ENCODE measurements at places on chromosomes 13 and 19. TPM values are rescaled to one million over a fixed set of nuclear protein-coding genes. Genes with fewer than 3 reads are reported as not detected.
A peak's percentile ranks its signal among the peaks of the same experiment; 100 is the strongest.

The KISS1R gene
- not detected for total RNA-seq

The ZNF793 gene
- 3.5 TPM for total RNA-seq

The SPIB gene
- total RNA-seq, result not detected

The IL12RB1 gene
- total RNA-seq, result not detected

The APLP1 gene
- total RNA-seq, result 1.0 TPM

The CAMSAP3 gene
- total RNA-seq, result 82.7 TPM

The CCL25 gene
- not detected for total RNA-seq

DNA sequence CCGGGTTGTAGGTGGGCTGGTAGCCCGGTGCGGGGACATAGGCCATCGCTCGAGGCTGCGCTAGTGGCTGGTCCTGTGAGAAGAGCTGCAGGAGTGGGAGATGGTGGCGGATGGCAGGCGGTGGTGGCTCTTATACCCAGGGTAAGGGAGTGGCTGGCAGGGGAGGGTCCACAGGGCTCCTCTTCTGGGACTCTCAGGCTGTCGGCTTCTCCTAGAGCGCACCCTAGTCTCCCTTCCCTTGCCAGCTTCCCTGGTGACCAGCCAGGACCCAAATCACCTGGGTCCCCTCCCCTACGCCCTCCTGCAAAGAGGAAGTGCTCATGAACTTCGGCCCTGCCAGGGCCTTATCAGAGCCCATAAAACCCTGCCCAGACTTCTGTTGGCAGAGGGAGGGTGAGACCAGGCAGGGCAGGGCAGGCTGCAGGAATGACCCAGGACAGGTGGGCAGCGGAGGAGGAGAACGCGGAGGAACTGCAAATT lies at the start of gene LGALS4:
Gene LGALS4, minus strand, starts transcription at position 105 of the 480 bp plus-strand sequence. Its CDS starts 59 bp downstream, at position 46.
- DNase-seq, result no peak

- no peak for DNase-seq
Observed at GRCh38 chr13:41709511-41709910, 251.4 kb downstream of the VWA8 start.

DNA sequence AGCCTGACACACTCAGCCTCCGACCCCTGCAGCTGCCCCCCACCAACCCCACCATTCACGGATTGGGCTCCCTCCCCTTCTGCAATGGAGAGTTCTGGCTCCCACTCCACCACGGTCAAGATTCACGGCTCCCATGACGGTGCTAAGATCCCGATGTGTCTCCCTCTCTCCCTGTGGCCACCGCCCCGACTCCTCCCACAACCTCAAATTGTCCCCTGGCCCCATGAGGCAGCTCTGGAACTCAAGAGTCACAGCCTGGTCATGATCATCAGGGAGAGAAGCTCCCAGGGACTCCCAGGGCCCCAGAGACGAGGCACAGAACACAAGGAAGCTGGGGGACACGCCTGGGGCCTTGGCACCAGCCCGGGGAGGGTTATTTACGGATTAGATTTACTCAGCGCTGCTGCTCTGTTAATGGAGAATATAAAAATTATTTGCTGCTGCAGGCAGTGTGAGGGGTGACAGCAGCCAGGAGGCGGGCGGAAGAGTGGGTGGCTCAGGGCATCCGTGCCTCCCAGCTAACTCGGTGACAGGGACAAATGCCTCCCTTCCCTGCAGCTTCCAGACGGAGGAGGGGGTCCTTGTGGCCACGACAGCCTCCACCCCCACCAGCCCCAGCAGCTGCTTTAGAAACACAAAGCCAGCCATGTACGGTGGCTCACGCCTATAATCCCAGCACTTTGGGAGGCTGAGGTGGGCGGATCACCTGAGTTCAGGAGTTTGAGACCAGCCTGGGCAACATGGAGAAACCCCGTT lies 184.2 kb downstream of the PTPRS start:
- DNase-seq, result peak; percentile 74

- DNase-seq, result peak; percentile 83
Observed at GRCh38 chr19:12364391-12365235, 870 bp downstream of the ZNF442 start.

DNA sequence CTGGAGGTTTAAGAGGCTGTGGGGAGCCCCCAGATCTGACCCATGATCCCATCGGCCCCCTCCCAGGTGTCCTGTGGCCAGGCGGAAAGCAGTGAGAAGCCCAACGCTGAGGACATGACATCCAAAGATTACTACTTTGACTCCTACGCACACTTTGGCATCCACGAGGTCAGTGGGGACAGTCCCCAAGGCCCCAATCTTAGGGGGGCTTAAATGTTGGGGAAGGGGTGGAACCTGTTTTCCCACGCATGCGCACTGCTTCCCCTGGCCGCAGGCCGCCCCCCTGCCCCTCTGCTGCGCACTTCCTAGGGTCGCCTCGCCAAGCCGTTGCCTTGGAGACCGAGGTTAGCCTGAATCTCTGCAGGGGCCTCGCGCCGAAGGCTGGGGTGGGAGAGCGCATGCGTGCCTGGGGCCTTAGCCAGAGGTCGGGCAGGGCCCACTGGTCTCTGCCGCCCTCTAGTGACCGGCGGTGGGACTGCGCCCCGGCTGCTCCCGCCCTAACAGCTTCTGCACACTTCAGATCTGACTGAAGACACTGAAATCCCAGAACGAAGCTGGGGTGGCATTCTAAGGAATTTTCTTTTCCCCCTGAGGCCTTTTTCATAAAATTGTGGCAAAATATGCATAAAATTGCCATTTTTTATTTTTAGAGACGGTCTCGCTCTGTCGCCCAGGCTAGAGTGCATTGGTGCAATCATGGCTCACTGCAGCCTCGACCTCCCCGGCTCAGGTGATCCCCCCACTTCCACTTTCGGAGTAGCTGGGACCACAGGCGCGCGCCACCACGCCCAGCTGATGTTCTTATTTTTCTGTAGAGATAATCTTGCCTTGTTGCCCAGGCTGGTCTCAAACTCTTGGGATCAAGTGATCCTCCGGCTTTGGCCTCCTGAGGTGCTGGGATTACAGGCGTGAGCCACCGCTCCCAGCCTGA lies 3.6 kb downstream of the PRMT1 start:
- peak; percentile 92 for DNase-seq

GRCh38 chr13:59801107-59801880 lies 362.4 kb downstream of the DIAPH3 start:
- DNase-seq, result no peak

DNA sequence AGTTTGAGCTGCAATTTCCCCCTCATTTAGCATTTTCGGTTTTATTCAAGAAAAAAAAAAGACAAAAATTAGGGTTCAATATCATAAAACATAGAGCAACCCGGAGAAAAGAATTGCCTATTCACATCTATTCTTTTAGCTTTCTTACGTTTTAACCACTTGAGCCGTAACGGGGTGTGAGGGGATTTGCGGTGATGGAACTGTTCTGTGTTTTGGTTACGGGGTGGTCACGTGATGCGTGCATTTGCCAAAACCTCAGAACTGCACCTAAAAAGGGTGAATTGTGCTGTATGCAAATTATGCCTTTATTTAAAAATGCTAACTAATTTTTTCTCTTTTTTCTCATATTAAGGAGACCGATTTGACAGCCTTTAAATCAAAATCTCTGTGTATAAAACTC lies 22.1 kb downstream of the CLEC11A start:
- DNase-seq, result no peak

- DNase-seq, result no peak
Observed at GRCh38 chr13:30355384-30355699, 48.0 kb upstream of the KATNAL1 start.

DNA sequence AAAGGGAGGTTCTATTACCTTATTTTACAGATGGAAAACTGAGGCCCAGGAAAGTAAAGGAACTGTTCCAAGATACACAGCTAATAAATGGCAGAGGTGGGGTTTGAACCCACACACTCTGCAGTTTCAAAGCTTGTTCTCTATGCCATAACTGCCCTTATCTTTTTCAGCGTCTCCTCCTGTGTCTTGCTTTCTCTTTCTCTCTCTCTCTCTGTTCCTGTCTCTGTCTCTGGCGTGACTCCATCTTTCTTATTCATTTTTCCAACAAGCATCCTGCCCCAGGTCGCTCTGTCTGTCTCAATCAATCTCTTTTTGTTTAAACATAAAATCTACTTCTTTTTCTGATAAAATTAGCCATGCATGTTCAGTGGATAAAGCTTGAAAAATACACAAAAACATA lies 3.2 kb upstream of the IFNL4 start:
- no peak for DNase-seq

DNA sequence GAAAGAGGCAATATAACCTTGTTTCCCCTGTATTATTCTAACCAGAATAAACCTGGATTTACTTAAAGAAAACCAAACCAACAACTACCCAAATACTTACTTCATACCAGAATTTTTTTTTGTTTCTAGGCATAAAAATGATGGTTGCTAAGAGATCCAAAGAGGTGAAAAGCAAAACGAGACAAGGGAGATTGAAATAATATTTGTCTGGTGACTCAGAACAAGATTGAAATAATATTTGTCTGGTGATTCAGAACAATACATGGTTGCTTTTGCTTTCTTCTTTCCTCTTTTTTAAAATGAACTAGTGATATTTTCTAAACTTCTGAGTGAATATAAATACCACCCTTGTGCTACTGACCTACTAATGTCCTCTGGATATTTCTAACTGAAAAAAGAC lies 592.9 kb downstream of the KCTD12 start:
- no peak for DNase-seq

DNA sequence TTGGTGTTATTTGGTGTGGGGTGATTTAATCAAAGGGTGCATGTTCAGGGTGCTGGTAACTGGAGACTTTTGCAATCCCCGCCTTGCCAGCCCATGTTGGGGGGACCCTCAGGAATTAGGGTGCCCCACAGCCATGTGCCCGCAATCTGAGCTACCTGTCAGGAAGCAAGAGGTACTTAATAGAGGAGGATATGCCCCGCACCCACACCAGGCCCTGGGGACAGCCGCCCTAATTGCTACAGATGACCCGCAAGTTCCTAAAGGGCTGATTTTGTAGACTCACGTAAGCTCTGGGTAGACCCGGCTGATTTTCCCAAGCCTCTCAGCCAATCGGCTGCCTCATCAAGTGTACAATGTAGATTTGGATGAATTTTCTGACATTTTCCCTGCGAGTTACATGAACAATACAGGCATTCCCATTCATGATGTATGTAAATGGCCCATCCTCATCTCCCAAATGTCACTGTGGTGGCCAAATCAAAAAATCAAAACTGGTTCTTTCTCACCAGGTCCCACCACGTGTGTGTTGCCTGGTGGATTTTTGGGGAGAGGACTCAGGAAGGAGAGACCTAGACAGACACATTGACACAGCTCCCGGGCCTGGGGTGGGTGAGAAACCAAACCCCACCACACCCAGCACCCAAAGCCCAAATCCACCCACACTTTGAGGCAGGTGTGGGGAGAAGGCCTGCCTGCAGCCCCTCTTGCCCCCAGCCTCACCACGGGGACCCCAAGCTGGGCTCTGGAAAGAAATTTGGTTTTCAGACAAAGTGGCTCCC lies 119.2 kb upstream of the SPACA7 start:
- DNase-seq, result no peak

DNA sequence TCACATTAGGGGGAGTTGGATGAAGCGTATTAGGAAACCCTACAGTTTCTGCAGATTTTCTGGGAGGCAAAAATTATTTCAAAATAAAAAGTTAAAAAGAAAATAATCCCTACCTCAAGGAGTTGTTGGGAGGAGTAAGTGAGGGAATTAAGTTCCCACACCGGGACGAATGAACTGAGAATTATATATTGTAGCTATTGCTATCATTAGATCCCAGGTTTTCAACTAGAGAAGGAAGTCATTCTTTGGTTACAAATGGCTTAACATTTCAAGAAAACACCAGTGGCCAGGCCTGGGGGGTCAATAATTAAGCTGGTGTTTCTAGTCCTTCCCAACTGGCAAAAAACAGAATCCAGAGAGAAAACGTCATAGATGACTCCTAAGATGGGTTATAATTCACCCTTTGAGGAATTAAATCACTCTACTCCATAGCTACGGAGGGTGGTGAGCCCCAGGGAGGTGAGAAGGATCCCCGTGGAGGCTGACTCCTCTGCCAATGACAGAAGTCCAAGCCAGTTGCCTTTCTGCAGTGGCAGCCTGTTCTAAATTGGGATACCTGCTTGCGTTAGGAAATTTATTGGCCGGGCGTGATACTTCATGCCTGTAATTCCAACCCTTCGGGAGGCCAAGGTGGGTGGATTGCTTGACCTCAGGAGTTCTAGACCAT lies 1.2 kb upstream of the MYDGF start:
- DNase-seq, result no peak

DNA sequence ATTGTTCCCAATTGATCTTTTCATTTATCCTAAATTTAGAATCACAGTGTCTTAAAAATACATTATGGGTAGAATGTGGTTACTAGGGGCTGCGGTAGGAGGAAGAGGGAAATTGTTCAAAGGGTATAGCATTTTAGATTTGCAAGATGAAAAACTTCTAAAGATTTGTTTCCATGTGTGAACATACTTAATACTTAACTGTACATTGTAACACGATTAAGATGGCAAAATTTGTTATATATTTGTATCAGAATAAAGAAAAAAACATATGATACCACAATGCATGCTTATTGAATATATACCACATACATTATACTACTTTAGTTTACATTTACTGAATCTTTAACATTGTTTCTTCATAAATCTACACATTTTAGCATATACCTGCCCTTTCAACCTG lies 677.3 kb upstream of the PCDH20 start:
- DNase-seq, result no peak

DNA sequence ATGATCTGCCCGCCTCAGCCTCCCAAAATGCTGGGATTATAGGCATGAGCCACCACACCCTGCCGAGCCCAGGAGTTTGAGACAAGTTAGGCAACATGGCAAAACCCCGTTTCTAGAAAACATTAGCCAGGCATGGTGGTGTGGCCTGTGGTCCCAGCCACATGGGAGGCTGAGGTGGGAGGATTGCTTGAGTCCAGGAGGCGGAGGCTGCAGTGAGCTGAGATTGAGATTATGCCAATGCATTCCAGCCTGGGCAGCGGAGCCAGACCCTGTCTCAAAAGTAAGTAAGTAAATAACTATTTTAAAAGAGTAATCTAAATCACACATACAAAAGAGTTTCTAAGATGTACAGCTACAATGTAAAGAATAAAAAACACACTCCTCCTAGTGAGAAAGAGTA lies 41.9 kb downstream of the SKA3 start:
- no peak for DNase-seq

- DNase-seq, result no peak
Observed at GRCh38 chr19:48533770-48534169, 18.2 kb upstream of the SULT2B1 start.

- no peak for DNase-seq
Observed at GRCh38 chr13:46535002-46535401, 18.0 kb upstream of the LRCH1 start.

GRCh38 chr13:67726979-67727378 lies 496.8 kb upstream of the PCDH9 start:
- no peak for DNase-seq

DNA sequence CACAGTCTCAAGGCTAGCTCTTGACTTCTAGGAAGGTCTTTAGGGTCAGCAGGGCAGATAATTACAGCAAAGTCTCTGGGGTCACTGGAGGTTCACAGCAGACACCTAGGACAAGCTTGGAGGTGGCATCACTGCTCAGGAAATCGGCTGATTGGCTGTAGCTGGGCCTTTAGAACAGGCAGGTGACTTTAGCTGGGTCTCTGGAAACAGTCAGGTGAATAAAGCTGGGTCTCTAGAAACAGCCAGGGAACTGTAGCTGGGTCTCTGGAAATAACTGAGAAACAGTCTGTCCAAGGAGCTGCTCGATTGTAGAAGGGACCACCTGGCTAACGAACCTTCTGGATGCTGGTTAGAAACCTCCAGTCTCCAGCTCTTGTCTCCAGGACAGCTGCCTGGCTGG lies 10.0 kb downstream of the LAIR1 start:
- DNase-seq, result no peak

Measured in suprapubic skin (tissue), 4 donors.